ENCODE measurements at places on chromosomes 11 and 22.

DNA sequence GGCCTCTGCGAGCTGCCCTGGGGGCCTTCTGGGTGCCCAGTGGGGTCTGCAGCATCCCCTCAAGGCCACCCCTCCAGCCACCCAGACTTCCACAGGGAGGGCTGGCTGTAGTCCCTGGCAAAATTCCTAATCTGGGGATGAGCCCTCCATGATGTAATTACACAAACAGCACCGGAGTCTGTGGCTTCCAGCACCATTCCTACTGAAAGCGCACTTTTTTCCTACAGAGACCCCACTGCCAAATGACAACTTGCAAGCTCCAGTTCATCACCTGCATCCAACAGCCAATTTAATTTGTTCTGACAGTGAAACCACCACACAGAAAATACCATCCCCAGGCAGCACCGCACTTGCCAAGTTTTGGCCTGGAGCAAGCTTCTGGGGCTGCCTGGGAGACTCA lies 70.4 kb downstream of the TRMU start:
- DNase-seq = no peak

GRCh38 chr11:46134540-46134939 lies 13.3 kb upstream of the PHF21A start:
- no peak for DNase-seq

- DNase-seq = no peak
These were observed 55.2 kb downstream of the PICALM start for GRCh38 chr11:86013713-86014112.

DNA sequence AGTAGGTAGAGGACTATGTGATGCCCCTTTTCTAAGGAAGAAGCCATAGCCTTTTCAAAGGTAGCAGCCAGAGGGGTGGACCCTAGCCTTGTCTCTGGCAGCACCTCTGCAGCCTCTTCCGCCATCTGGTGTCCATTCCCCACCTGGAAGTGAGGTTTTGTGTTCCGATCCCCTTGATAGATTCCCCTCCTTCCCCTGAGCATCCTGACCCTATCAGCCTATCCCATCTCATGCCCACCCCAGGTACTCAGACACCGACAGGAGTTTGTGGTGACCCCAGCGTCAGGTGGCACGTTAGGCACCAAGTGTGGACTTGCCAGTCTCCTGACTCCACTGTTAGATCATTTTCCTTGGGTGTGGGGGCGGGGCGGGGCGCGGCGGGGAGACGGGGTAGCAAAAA lies 398 bp upstream of the FAM89B start:
- no peak for DNase-seq

DNA sequence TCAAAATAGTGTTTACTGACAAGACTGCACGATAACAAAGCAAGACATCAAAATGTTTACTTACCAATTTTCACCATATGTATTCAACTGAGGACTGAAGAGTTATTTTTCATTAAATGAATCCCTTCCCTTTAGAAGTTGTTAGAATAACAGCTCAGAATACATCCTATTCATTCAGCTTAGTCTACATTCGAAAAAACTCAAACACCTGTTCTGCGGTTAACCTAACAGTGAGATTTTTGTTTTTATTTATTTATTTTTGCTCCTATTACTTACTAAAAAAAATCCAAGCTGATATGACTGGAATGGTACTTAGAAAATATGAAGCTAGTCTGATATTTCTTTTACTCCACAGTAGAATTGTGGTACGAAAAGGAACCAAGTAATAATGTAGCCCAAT lies 10.0 kb downstream of the KCNA4 start:
- no peak for DNase-seq

DNA sequence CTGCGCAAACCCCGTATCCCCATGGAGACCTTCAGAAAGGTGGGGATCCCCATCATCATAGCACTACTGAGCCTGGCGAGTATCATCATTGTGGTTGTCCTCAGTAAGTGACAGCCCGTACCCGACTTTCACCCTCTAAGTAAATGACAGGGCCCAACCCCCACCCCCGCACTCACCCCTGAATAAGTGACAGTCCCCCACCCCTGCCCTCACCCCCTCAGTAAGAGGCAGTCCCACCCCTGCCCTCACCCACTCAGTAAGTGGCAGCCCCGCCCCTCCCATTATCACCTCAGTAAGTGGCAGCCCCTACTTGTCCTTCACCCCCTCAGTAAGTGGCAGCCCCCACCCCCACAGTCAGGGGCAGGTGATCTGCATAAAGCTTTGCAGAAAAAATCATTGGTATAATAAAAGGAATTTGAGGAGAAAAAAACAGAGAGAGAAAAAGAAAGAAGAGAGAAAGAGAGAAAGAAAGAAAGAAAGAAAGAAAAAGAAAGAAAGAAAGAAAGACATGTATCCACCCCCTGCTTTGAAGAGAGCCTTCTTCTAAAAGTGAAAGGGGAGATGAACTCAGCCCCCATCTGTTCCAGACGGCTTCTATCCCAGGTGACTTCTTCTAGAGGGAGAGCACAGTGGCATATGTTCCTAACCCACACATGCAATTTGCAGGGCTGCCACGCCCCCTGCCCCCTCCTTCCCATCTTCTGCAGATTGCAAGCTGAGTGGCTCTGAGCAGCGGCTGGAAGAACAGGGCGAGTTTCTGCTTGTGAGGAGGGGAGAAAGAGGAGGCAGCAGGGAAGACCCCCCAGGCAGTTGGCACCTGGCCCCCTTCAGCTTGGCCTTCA lies 12.5 kb upstream of the SMIM35 start:
- no peak for DNase-seq

DNA sequence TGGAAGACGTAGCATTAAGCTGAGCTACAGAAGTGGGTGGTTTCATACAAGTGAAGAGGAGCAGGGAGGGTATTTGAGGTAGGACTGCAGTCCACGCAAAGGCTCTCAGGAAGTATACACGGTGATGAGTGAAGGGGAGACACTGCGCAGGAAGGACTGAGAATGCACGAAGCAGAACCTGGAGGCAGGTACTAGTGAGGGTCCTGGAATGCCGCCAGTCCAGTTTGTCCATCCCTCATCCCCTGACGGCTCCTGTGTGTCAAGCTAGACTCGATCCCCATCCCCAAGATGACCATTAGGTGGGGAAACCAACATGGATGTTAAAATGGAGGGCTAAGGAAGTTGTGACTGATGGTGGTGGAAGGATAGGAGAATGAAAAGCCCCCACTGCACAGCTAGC lies 23.8 kb downstream of the ART5 start:
- DNase-seq = no peak

DNA sequence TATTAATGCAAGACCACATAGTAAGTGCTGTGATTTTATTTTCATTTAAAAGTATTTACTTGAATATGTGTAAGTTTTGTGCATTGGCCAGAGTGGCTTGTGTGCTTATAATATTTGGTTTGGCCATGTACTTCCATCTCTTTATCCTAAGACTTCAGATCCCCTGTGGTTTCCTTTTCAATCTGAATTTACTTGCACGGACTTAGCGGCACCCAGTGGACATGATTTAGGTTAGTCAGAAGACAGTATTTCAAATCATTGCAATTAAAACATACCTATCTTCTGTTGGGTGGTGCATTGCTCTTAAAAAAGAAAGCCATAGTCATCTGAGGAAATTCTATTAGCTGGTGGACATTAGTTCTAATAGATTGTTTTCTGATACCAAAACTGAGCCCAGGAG lies 30.7 kb downstream of the PIWIL4 start:
- DNase-seq = no peak

DNA sequence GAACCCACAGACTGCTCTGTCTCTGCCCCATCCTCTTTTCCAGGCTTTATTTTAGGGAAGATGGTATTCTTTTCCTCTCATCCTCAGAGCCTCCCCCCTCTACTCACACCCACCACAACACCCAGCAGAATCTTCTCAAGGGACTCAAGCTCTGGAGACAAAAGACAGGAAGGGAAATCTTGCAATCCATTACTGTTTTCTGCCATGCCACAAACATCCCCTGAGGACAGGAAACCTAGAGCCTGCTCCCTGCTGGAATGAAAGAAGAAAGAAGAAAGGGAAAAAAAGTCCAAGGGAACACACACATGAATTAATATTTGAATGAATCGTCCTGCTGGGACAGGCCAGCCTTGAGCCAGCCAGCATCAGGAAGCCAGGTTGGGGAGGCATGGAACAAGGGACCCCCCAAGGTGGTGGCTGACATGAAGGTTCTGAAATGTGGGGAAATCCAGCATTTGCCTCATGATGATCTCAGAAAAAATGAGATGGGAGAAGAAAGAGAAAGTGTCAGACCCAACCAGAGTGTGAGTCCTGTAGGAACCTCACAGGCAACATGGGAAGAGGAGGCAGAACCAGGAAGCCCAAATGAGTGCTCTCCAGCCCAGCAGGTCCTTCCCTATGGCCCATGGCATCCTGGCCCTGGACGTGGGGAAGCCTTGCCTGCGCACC lies 34.0 kb downstream of the SLCO2B1 start:
- no peak for DNase-seq

DNA sequence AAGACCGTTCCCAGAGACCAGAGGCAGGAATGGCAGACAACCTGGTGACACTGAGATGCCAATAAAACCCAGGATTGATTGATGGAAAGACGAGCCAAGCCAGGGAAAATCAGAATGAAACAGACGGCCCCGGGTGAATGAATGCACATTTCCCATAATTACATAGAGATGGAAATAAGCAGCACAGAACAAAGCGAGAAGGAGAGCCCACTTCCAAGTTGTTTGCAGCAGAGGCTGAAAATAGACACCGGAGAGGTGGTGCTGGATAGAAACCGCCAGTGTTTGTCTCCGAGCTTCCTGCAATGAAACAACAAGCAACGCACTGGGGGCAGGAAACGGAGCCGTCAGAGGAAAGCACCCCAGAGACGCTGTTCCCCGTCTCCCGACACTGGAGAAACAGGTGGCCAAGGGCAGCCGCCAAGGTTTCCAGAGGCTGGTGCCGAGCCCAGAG lies 406.8 kb downstream of the SHANK2 start:
- no peak for DNase-seq

DNA sequence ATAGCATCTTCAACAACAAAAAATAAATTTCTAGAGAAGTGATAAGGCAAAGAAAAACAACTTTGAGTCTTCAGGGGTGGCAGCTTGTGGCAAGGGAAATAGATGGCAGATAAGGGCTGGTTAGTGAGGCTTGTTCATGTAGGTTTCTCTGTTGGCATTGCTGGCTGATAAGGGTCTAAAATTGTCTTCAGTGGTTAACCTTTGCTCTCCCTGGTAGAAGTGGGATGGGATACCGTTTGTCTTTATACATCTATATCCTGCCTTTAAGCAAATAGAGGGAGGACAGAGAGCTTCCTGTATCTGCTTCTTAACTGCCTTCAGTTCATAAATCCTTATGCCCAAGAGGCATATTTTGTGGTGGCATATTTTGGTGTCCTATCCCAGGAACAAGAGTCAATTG lies 57.1 kb downstream of the TRAF6 start:
- peak; percentile 53 for DNase-seq

- no peak for DNase-seq
These were observed 4.2 kb upstream of the HINFP start for GRCh38 chr11:119117004-119117706.

GRCh38 chr22:30021881-30022619 lies 58.2 kb upstream of the HORMAD2 start:
- DNase-seq = no peak

DNA sequence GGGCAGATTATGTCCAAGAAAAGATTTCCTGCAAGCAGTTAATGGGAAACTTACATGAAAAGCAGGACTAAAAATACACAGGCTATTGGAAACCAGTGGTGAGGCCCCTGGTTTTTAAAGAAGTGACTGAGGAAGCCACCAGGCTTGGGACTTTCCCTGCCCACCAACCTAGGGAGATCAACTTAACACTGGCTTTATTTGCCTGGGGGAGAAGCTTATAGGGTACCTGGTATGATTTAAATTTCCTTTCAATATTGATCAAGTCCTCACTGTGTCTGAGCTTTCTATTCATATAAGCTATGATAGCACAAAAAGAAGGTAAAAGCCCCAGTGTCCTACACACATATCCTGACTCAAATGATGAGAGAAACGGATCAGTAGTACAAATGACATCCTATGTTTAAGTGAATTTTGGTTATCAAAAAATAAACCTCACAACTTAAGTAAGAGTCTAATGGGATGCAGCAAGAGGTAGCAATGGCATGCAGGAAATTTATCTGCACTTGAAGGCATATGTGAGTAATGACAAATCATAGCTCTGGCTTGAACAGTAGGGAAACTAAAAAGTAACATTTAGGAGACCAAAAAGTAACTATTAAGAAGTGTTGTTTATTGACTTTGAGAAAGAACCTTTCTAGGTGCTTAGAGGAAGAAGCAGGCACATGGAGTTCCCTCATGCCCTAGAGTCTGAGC lies 85.3 kb downstream of the GAB2 start:
- no peak for DNase-seq

DNA sequence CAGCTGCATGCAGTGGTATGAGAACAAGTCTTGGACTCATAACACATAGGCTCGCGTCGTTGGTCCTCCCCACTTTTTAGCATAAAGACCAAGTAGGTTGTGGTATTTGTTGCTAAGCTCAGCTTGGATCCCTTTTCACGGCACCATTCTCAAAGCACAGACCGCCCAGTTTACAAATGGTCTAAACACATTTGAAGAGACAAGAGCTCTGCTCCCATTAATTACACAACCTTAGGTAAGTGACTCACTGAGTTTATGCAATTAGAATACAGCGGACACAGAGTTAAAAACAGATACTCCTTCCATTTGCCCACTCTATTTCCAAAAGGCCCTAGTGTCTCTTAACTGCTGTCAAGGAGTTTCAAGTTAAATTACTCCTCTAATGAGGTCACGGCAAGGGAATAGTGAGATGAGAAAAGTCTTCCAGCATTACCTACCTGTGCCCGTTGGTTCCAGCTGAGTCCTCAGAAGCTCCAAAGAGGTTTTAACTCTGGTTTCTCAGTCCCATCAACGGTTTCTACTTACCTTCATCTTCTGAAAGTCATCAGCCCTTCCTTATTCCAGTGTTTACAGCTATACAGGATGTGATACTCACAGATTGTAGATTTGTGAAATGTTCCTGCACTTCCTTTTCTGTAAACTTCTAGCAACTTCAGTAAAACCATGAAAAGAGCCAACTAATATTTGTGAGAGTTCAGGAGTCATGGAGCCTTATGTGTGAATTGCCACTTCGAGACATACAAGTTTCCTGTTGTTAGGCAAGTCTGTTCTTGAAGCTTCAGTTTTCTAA lies at the start of gene MS4A6A:
TSS of gene MS4A6A (minus strand) at position 543 of the 790 bp plus-strand sequence. CDS start 1,356 bp downstream, outside the sequence.
- DNase-seq = no peak

- DNase-seq = no peak
These were observed 27.5 kb downstream of the MMP27 start for GRCh38 chr11:102678022-102678421.

DNA sequence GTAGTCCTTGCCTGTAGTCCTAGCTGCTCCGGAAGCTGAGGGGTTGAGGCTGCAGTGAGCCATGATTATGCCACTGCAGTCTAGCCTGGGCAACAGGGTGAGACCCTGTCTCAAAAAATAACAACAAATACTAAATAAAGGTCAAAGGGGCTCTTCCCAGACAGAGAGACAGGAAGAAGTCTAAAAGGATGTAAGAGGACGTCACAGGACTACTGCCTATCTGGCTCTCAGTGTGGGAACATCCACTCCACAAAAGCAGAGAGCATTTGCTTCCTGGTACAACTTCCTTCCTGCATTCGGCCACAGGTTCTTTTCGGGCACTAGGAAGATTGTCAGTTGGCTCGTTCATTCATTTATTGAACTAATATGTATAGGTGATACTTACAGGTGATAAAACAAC lies 110.6 kb downstream of the SGSM3 start:
- DNase-seq = no peak
